ENCODE measurements at places on chromosomes 6 and 20.

DNA sequence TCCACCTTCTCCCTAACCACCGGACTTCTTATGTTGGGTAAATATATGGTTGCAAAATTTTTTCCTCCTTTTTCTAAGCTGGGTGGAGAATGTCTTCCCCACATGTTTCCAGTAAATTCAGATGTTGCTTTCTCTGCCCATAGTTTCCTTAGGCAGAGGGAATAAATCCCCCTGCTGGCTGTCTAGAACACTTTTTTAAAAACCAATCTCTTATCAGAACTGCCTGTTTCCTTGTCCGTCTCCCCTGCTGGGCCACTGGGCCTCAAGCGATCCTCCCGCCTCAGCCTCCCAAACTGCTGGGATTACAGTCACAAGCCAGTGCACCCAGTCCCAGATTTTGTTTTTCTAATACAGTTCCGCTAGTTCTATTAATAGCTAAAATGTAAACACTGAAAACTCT, 9.9 kb upstream of the WFDC2 start:
- DNase-seq: no peak

DNA sequence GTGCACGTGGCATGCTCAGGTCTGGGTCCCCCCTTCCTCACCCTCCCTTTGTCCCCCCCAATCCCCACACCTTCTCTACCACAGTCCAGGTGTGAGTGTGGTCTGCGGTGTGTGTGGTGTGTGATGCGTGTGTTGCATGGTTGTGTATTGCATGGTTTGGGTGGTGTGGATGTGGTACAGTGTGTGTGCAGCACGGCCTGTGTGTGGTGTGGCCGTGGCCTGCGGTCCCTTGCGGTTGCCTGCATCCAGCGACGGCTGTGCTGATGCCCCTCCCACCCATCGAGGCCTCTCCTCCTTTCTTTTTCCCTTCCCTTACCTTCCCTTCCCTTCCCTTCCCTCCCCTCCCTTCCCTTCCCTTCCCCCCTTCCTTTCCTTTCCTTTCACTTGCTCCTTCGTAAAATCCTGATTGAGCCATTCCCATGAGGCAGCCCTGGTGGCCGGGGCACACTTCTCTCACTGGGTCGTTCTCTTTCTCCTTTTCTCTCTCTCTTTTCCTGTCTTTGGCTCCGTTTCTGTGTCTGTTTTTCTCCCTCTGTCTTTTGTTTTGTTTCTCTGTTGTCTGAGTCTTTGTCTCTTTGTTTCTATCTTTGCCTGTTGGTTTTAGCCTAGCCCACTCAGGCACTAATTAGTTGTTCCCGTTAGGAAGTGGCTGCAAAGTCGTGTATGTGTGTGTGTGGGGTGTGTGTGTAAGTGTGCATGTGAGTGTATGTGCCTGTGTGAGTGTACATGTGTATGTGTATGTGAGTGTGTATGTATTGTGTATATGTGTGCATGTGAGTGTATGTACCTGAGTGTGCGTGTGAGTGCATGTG, 65.7 kb downstream of the SRC start:
- no peak for DNase-seq

GRCh38 chr6:17988422-17988944, 1.0 kb upstream of the KIF13A start:
- DNase-seq: no peak

- no peak for DNase-seq
These were observed 350.0 kb downstream of the CD83 start for GRCh38 chr6:14467591-14467990.

DNA sequence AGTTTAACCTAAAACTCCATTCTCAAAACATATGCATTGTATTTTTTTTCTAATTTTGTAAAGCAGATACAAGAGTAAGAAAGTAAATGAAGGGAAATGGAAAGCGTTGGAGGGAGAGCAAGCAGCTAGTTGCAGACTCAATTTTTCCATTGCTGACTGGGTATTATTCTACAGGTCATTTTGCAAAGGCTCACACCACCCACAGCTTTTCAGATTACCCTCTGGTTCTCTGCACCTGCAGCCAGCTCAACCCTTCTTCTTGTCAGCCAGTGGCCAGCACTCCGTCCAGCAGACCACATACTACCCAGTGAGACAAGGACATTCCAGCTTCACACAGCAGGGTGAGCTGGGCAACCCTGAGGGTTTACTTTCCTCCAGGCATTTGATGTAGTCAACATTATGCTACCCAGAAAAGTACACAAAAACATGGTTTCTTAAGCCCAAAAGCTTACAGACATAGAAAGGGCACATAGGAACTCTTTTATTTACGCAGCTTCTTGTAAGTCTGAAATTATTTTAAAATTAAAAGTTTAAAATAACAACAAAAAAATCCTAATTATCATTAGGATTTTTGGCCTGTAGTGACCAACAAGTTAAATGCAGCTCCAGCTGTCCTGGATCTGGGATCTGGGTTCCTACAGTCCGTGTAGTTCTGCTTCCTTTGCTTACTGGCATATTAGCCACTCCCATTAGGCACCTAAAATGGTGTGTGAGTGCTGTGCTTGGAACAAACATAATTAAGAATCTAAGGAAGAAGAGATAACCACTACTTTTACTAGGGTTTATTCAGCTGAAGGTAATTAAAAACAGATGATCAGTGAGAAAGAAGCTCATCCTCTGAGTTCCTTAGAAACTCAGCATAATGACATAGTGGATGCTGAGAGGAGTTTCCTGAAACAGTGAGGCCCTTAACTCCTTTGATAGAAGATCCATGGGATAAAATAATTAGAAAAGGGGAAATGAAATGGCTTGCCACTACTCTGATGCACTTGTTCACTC, 185.3 kb downstream of the PKHD1 start:
- DNase-seq: no peak

DNA sequence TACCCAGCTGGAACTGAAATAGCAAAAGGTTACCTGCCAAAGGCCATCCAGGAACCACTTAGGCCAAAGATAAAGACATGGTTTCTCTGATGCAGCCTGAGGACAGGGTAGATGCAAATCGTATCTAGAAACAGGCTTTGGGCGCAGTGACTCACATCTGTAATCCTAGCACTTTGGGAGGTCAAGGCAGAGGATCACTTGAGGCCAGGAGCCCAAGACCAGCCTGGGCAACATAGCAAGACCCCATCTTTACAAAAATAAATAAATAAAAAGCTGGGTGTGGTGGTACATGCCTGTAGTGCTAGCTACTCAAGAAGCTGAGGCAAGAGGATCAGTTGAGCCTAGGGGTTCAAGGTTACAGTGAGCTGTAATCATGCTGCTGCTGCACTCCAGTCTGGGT, 52.9 kb upstream of the RNF144B start:
- no peak for DNase-seq

DNA sequence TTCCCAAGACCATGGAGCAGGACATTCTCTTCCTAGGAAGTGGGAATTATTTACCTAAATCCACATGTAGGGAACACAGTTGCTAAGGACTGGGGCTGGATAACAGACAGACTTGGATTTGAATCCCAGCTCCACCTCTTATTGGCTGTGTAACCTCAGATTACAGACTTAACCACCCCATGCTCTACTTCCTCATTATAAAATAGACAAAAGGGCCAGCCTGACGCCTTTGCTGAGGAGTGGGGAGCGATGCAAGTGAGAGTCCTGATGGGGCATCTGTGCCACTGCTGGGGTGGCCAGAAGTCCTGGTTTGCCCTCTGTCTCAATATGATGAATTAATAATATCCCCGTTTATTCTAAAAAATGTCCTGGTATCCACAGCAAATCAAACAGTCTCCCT, 46.8 kb downstream of the SPATA2 start:
- DNase-seq: no peak

DNA sequence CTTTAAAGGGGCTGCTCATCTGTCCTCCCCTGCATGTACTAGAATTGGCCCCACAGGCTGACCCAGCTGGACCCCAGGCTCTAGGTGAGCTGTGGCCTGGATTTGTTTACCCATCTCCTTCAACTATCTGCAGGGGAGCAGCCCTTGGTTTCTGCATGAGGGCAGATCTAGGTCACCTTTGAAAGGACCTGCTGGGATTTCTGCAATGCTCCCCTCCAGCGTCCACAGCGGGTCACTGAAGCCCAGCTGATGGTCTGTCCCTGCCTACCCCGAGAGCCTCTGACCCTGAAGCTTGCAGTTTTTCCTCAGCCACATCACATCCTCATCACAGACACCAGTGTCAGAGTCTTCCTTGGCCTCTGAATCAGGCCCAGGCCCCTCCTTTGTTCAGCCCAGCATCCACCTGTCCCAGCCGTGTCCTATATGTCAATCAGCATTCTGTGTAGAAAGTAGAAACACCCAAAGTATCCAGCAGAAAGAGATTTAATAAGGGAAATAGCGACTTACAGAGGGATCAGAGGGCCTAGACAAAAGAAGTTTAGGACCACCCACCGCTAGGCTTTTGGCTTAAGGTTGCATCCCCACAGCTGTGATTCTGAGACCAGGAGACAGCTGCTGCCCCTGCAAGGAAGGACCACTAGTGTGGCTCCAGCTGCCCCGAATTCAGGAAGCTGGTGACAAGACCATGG, 243.1 kb downstream of the LRFN2 start:
- DNase-seq: no peak

DNA sequence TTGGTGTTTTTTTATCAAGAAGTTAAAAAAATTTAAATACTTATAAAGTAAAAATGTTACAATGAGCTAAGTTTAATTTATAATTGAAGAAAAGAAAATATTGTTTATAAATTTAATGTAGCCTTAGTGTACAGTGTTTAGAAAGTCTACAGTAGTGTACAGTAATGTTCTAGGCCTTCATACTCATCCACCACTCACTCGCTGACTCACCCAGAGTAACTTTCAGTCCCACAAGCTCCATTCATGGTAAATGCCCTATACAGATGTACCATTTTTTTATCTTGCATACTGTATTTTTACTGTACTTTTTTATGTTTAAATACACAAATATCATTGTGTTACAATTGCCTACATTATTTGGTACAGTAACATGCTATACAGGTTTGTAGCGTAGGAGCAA, 26.0 kb downstream of the HTR1E start:
- no peak for DNase-seq

DNA sequence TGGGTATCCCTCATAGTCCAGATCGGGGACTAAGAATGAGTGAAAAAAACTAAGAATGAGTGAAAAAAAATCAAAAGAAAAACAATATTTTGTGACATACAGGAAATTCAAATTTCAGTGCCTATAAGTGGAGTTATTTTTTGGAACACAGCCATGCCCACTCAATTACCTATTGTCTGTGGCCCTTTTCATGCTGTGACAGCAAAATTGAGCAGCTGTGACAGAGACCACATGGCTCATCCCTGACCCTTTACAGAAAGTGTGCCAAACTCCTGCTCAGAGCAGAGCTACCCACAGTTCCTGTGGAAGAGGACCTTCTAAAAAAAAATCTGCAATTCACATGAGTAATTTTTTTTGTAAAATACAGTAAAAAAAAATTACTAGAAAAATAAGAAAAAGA, 1.4 kb downstream of the NCR2 start:
- no peak for DNase-seq

GRCh38 chr6:145818796-145819195, 4.2 kb upstream of the FBXO30 start:
- DNase-seq: no peak

DNA sequence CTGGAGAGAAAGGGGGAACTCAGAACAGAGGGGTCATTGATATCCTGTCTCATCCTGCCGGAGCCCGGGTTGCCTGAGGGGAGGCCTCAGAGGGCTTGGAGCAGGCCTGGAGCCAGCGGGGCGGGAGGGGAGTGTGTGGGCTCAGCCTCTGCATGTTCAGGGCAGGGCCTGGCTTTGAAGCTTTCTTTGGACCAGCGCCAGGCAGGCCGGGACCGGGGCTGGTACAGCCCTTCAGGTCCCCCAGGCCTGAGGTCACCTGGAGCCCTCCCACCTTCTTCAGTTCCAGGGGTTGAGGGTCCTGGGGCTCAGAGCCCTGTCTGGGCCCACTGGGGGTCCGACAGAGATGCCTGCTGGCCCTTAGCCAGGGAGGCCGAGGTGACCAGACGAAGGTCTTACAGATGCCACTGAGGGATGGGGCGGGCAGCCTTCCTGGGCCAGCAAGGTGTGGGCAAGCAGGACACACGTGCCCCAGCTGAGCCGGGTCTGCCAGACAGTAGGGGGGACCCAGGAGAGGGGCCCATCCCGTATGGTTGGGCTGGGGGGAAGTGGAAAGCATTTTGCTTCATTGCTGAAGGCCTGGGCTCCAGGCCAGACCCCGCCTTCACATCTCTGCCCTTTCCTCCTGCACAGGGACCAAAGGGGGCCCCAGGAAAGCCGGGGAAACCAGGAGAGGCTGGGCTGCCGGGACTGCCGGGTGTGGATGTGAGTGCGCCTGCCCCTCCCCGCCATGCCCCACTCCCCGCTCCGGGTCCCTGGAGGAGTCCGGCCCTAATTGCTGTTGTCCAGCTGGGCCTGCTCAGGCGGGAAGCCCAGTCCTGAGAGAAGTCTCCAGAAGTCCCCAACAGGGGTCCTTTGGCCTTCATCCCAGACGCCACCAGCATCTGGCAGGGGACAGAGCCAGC, 2.0 kb downstream of the COL9A3 start:
- DNase-seq: peak; percentile 77
